ENCODE measurements at places on chromosomes 2 and 18. TPM values are rescaled to one million over a fixed set of nuclear protein-coding genes. Genes with fewer than 3 reads are reported as not detected.

CD28 gene
- total RNA-seq: 3.4 TPM

DNA sequence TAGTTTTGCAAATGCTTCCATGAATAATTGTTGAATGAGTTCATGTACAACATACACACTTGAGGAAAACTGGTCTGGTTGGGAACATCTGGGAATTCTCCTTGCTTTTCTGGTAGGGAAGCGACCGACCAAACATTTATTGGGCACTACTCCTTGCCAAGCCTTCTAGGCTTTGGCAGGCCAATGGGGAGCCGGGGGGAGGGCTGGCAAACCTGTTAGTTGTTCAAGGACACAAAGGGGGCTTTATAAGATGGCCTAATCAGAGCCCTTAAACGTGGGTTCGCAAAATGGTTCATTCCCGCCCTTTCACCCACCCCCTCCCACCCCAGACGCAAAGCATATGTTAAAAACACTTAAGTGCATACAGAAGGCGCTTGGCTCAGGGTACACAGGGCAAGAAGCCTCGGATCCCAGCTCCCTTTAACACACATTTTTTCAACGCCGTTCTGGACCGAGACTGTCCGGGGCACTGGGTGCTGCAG lies 844 bp upstream of the VSNL1 start:
- DNase-seq: no peak

DNA sequence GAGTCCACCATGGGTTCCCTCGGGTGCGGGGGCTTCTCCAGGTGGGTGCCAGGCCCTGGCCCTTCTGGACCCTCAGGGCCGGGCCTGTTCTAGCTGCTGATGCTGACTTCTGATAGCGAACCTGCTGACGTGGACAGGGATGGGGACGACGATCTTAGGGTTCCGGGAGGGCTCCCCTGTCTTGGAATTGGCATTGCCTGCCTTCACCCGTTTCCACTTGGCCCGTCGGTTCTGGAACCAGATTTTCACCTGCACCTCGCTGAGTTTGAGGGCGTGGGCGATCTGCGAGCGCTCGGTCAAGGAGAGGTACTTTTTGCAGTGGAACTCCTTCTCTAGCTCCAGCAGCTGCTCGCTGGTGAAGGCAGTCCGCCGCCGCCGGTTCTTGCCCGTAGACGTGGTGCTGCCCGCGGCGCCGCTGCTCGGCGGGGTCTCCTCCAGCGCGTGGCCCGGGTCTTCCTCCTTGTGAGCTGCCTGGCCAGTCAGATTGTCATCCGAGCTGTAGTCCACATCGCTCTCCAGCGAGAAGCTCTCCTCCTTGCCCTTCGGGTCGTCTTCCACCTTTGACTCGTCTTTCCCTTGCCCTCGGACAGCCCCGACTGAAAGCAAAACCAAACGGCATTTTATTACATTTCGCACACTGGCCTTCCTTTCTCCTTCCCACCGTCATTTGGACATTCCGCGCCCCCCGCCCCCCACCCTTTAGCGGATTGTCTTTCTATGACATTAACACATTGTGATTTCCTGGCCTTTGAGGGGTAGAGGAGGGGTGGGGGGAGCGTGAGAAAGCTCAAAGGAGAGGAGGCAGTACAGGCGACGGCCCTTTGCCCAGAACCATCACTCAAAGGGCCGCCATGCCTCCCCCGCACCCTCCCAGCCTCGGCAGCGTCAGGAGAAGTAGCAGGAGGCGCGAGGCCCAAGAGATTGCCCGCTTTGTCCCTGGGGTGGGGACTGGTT lies 2.1 kb downstream of the GBX2 start:
- no peak for DNase-seq

GRCh38 chr2:239423551-239423950 lies 22.7 kb upstream of the HDAC4 start:
- DNase-seq: no peak

- DNase-seq: peak; percentile 58
Observed at GRCh38 chr2:238286987-238287736, 1.2 kb downstream of the PER2 start.

Data from sciatic nerve (tissue), 2 donors.